Uterus (tissue), 4 donors: ENCODE measurements at places on chromosomes 3 and 15.
A peak's percentile ranks its signal among the peaks of the same experiment; 100 is the strongest.

GRCh38 chr3:11289864-11290263 lies 17.7 kb downstream of the ATG7 start:
- DNase-seq, result no peak

- DNase-seq, result no peak
Measured at GRCh38 chr15:29569533-29570092, 252.7 kb downstream of the TJP1 start.

DNA sequence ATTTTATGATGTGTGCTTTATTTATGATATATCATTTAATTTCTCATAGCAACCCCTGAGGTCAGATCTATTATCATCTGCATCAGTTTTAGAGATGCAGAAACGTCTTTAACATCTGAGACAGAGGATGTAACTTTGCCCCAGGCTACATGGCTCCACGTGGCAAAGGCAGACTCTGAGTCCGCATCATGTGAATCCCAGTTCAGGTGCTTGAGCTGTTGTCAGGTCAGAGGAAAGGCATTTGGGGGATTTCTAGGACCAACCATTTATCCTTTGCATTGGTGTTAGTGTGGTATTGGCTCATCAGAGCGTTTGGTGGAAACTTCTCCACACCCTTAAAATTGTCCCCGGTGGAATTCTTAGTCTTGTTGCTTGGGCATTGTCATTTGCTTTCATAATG lies 10.8 kb downstream of the CACNA2D3 start:
- DNase-seq, result no peak

- no peak for DNase-seq
Measured at GRCh38 chr3:130635978-130636377, 110.7 kb downstream of the PIK3R4 start.

GRCh38 chr15:85504749-85505676 lies 124.6 kb downstream of the AKAP13 start:
- peak; percentile 72 for DNase-seq

DNA sequence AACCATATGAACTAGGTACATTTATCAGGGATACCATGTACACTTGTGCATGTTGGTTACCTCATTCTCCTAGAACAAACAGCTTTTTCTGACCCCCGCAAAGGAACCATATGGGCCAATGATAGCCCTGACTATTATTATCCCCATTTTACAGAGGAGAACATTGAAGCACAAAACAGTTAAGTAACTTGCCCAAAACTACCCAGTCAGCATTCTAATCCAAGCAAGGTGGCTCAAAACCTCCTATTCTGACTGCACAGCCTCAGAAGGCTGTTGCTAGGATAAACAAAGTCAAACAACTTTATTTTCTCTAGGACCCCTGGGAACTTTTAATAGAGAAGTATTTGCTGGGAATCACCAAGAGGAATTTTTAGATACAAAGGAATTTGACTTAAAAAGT lies 36.7 kb downstream of the CFAP44 start:
- no peak for DNase-seq

- DNase-seq, result no peak
Measured at GRCh38 chr3:47533996-47534454, 20.5 kb upstream of the ELP6 start.

DNA sequence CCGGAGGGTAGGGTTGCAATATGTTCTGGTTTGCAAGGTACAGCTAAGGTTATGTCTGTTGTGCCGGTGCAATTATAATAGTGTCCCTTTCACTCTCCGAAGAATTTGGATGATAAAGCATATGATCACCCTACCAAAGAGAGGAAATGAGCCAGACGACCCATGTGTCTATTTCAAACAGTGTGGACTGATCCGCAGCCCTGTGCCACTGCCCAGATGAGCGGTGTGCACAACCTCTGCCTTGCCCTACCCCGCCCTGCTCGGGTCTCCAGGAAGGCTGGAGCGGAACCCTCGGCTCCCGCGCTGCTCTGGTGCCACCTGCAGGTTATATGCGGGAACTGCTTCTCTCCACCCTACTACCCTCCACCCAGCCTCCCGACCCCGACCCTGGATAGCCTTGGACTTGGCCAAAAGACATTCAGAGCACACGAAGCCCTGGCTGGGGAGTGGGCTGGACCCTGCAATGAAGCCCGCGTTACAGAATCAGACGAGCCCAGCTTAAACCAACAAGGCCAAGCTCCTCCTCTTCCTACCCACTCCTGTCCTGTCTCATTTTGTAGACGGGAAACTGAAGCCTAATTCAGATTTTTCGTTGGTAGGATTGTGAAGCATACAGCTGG lies 68.4 kb upstream of the CHRNB4 start:
- DNase-seq, result peak; percentile 73

GRCh38 chr3:183275937-183276336 lies 22.9 kb downstream of the B3GNT5 start:
- no peak for DNase-seq

DNA sequence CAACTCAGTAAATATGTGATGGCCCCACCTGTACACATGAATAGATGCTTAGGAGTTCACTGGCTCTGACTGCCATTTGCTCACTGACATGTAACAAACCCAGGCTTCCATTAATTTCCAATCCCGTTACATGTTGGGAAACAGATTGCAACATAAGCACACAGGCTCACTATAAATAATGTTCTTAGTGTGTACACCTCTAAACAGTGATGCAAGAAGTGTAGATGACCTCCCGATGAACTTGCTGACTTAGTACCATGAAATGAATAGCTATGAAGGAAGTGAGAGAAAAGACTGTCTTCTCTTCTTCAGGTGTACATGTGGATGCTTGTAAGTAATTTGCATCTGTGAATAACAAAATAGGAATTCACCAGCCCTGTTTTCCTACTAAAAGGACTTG lies 21.4 kb upstream of the FSIP1 start:
- no peak for DNase-seq

DNA sequence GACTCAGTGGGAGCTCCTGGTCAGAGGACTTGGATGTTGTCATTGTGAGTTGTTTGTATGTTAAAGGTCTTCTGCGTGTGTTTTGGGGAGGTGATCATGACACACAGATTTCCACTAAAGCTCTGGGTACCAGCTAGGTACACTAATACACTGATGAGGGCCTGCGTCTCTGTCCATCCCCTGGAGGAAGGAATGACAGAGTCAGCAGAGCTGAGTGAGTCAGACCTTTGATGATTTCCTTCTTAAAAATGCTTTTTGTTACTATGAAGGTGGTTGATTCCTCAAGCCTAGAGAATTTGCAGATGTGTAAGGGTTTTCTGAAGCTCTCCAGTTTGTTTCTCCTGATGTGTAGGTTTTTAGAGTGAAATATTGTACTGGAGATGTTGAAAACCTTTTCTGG lies 424.1 kb upstream of the TPM1 start:
- DNase-seq, result no peak

GRCh38 chr3:33883951-33884561 lies 85.6 kb downstream of the PDCD6IP start:
- DNase-seq, result peak; percentile 21

DNA sequence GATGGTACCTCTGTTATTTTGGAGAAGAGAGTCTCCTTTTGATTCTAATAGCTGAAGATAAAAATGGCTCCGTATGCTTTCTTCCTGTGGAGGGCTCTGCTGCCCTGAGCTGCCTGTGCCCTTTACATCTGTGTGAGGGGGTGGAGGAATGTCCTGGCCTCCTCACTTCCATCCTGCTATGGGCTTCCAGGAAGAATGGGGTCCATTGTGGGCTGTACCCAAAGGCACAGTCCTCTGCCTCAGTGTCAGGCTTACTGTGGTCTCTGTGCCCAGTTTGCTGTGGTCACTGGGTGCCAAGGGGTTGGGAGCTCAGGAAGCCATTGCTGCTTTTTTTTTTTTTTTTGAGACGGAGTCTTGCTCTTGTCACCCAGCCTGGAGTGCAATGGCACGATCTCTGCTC lies 14.4 kb downstream of the DAG1 start:
- no peak for DNase-seq

GRCh38 chr3:28326458-28326926 lies 22.0 kb upstream of the ZCWPW2 start:
- DNase-seq, result no peak

- no peak for DNase-seq
Measured at GRCh38 chr3:152316318-152316717, 47.6 kb downstream of the MBNL1 start.

GRCh38 chr3:17755836-17756235 lies 13.4 kb upstream of the TBC1D5 start:
- no peak for DNase-seq

DNA sequence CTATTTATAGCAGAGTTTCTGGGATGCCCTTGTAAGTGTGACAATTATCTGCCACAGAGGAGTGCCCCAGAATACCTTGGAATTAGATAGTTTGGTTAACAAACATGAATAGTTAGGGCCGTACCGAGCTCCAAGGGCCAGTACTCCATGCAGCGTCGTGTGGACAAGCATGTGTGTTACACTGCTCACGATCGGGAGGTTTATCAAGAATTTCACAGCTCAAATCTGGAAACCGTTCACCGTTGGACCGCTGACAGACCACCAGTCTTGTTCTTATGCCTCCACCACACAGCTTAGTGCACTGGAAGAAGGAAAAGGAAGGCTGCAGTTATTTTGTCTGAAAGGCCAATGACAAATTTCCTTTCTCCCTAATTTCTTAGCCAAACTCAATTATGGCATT lies 93.7 kb downstream of the ADAMTS9 start:
- no peak for DNase-seq

GRCh38 chr3:33989229-33989628 lies 190.8 kb downstream of the PDCD6IP start:
- DNase-seq, result no peak

DNA sequence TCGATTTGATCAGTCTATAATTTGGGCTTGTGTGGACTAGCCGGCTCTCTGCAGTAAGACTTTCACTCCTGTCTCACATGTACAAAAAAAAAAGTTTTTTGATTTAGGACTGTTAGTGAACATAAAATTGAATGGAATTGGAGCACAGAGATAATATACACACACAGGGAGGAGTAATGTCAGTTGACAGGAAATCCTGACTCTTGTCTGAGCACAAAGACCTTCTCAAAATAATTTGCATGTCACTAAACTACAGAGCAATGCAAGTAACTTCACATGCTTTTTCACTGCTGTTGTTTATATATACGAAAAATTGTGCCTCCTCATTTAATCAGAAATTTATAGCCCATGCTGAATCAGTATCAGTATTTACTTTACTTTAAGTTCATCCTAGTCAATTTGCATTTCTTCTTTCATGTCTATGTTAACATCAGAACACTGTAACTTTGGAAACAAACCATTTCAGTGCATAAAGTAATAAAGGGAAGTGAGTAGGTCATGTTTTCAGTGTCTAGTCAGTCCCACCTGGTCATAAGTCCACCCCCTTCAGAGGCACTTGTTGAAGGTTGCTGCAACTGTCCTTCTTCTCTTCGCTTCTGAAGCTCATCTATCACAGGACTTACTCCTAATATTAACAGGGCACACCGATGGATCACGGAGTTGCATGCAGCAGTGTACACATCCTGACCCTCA lies 115.8 kb downstream of the FBXL22 start:
- DNase-seq, result no peak

GRCh38 chr3:68123231-68123630 lies 468.8 kb upstream of the SUCLG2 start:
- no peak for DNase-seq

DNA sequence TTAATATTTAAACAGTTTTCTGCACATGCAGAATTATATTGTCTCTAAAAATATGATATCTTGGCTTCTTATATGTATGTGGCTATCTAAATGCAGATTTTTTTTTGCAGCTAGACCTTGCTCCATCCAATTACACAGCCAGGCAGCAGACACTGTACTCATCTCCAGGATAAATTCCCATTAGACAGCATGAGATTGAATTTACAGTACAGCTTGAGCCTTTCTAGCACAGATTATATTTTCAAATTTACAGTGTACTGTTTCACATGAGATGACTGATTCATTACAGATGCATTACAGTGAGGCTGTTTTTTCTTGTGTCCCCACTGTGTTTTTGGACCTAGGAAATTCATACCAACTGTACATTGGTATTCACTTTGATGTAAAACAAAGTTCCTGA lies 134.9 kb downstream of the OTOL1 start:
- DNase-seq, result no peak

- no peak for DNase-seq
Measured at GRCh38 chr3:126798521-126798920, 94.5 kb downstream of the CHCHD6 start.

DNA sequence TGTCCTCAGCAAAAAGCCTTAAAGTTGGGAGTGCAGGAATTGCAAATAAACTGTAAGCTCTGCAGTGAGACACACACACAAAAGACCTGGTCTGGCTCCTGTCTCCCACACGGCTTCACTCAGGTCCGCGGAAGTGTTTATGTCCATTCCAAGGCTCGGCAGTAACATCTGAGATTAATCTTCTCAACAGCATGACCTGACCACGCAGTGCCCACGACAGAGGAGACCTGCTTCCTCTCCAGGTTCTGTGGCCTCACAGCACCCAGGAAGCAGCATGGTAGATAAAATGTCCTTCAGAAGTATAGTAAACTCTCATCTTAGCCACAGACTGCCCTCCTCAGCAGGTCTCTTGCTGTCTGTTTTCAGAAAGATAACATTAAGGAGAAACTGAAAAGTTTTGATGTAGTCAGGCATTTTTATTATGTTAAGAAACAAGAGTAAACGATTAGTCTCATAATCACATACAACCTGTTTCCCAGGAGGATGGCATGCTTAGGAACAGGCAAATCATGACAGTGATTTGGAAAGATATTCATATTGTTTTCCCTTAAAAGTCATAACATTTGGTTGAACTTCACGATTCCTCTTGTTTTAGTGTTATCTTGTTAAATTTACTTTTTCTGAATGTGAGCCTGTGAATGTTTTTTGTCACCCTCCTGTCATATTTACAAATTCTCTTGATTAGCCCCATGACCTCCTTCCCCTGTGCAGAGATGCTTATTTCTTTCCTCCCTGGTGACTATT lies 34.6 kb downstream of the CD200R1L start:
- peak; percentile 44 for DNase-seq

DNA sequence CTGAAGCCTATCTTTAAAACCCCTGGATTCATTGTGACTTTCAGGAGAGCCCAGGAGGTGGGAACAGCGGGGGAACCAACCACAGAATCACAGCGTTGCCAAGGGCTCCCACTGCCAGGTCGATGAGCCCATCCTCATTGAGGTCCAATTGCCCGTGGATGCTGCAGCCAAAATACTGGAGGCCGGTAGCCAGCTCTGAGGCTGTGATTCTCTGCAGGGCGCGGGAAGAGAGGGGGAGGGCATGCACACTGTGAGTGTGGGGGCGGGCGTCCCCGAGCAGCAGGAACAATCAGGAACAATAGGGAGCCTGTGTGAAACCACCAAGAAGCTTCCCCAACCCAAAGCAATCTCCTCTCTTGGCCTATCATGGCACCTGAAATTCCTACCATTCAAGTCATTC lies 53.4 kb downstream of the FEM1B start:
- DNase-seq, result no peak

- DNase-seq, result peak; percentile 13
Measured at GRCh38 chr3:24829629-24830229, 335.1 kb upstream of the THRB start.

DNA sequence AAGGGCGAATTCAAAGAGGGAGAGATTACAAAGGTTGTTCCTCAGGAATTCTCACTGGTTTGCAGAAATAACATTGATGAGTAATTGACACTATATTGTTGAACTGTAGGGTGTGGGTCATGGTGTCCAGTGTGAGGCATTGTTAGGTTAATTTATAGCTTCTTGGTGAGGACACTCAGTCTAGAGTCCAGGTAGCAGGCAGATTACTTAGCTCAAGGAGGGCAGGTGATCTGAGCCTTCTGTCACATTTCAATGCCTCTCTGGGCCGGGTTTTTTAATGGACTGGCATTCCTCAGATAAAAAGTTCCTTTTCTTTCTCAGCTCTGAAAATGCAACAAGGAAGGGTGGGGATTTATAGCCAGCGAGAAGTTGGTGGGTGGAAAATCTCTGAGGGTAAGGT lies 194.2 kb upstream of the PROK2 start:
- no peak for DNase-seq

GRCh38 chr15:25246641-25247406 lies 192.0 kb downstream of the UBE3A start:
- peak; percentile 7 for DNase-seq
